ENCODE measurements at places on chromosomes 7 and 10.

DNA sequence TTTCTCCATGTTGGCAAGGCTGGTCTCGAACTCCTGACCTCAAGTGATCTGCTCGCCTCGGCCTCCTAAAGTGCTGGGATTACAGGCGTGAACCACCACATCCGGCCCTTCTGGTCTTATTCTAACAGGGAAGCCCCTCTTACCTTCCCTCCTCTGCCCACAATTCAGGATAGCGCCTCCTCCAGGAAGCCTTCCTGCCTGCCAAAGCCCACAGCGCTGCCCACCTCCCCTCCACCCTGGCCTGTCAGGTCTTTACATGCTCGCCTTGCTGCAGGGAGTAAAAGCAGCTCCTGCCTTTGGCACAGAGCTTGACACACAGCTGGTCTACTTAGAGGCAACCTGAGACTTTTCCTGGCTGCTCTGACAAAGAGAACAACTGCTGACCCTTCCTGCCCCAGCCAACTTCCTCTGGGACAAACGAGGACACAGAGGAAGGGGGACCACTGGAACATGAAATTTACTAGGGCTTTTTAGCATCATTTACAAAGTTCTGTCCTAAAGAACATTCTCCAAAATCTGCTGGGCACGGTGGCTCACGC is 13.2 kb downstream of the MLXIPL start:
- no peak for DNase-seq

- no peak for DNase-seq
These were observed 951 bp downstream of the AS3MT start for GRCh38 chr10:102870221-102870620.

DNA sequence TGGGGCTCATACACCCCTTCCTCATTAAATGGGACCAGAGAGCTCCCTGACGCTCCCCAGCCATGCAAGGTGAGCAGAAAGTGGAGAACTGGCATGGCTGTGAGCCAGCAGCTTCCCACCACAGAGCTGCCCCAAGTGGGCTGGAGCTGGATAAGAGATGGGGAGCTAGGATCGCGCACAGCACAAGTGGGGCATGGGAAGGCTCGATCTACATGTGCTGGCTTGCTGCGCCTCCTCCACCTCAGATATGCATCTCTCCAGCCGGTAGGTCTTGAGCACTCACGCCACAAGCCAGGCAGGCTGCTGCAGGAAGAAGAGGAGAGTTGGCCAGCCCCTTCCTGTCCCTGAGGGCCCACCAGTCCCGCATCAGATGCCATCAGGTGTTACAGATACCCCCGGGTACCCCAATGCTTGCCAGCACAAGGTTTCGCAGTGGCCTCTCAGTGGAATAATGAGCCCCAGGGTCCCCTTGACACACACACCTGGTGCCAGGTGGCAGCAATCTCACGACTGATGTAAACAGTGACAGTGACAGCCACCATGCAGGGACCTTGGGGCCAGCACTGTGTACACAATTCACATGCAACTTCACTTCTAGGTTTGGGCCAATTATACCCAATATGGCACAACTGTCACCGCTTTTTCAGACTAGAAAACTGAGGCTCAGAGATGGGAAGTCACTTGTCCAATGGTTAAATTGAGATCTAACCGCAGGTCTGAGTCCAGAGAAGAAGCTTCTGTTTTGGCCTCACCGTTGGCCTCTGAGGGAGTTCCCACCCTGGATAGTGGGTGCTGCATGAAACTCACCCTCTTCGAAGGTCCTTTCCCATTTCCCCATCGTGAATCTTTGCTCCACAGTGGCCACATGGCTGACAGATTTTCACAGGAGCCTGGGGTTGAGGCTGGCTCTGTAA is 79.3 kb downstream of the OAT start:
- no peak for DNase-seq

GRCh38 chr10:46062723-46063428 is 16.8 kb upstream of the MSMB start:
- no peak for DNase-seq

DNA sequence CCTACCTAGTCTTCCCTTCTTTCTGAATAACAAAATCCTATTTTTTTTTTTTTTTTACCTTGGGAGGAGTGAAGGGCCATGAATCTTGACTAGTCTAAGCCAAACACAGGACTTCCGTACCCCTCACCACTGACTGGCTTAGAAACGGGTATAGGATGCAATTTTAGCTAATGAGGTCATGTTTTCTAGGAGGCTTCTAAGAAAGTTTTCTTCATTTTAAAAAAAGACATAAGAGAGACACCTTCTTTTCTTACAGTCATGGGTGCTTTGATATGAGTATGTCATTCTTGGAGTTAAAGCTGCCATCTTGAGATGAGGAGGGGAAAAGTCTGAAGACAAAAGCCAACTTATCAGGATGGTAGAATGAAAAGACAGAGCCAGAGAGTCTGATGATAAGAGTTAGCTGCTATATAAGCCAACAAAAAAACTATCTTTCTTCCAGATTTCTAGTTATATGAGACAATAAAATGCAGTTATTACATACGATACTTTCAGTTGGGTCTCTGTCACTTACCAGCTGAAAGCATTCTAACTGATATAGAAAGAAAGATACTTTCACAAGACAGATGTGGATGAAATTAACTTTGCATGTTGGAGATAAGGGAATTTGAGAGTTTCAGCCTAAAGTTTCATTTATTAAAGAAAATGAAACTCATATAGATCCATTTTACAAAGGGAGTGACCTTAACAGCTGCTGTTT is 34.0 kb downstream of the ZNF438 start:
- DNase-seq, result no peak

- DNase-seq, result no peak
These were observed 74.5 kb upstream of the VKORC1L1 start for GRCh38 chr7:65798111-65799075.

- no peak for DNase-seq
These were observed at the start of gene NXPH1 for GRCh38 chr7:8433477-8434289. NXPH1 (plus strand) TSS chr7:8433609.

DNA sequence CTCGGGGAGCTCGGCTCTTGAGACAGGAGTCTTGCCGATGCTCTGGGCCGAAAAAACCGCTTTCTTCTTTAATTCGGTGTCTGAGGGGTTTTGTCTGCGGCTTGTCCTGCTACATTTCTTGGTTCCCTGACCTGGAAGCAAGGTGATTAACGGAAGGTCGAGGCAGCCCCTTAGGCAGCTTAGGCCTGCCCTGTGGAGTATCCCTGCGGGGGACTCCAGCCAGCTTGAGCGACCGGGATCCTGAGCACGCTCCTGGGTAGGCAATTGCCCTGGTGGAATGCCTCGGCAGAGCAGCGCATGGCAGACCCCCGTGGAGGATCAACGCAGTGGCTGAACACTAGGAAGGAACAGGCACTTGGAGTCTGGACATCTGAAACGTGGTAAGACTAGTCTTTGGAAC is 30.5 kb upstream of the GHITM start:
- no peak for DNase-seq

GRCh38 chr7:159088016-159088865 is 56.4 kb downstream of the VIPR2 start:
- DNase-seq, result no peak

DNA sequence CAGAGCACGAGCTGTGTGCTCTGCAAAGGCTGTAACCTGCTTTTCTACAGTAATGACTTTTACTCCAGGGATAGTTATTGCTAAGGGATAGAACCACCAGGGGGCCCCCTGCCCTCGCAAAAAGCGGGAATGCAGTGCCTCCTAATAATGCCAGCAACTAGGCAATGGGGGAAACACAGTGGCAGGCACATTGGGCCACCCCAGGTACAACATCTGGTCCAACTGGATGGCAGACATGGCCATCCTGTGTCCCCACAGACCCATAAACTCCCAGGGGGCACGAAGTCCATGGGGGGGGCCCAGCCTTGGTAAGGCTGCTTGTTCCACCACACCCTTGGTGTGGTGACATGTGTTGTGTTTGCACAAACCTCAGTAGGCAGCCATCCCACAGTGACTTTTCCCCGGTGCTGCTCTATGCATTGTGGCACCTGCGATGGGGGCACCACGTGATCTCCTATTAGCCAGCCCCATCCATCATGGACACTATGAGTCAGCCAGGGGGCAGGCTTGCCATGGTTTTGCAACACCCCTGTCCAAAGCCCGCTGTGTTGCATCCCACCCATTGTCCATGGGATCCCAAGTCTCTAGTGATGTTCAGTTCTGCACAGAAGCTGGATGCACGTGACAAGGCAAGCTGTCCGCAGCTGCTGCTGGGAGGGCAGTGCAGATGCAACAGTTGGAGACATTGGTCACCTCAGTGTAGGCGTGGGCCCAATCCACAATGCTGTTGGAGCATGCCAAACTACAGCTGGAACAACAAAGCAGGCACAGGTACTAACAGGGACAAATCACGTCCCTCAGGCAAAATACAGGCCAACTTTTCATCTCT is 84.0 kb downstream of the ANLN start:
- DNase-seq, result no peak

DNA sequence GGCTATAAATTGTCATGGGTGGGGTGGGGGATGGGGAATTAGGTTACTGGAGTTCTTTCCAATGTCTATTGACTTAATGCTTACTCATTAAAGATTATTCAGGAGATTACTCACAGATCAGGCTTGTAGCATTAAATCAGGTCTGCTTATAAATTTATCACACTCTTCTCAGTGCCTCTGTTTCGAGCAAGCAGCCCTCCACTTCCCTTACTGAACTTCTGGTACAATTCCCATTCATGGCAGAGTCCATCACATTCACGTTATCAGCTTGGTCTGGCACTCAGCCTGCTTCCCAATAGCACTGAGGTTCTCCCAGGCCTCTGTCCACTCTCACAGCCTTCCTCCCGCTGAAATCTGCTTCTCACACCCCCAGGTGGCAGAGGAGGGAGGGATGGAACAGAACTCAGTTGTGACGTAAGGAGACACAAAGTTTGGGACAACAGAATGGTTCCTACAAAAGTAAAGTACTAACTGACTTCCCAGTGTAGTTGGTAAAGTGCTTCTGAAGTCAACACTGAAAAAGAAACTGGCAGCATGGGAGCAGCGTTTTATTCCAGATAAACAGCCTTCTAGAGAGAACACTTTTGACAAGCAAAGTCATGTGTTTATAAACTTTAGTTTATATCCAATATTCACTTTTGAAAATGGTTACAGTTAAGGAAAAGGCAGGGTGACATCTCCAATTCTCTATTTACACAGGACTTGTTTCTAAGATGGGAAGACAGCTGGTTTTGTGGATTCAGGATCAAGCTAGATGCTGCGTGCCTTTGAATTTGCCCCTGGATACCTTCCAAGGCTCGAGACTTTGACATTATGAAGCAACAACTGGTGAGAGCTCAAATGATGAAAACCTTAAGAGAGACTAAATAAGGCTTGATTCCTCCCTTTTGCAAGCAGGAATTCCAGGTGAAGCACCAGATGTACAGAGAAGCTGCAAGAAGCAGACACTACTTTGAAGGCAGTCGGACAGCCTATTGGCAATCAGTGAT is 81.4 kb downstream of the ATXN7L1 start:
- no peak for DNase-seq
